ENCODE measurements at places on chromosomes 1 and 21.

GRCh38 chr1:31127266-31127665 is 61.7 kb upstream of the PUM1 start:
- DNase-seq: no peak

GRCh38 chr1:246218686-246219085 is 288.4 kb downstream of the SMYD3 start:
- DNase-seq: no peak

- DNase-seq: no peak
Measured at GRCh38 chr1:114345930-114346479, 165.0 kb downstream of the TRIM33 start.

GRCh38 chr1:111769517-111770146 is 13.9 kb downstream of the DDX20 start:
- DNase-seq: no peak

DNA sequence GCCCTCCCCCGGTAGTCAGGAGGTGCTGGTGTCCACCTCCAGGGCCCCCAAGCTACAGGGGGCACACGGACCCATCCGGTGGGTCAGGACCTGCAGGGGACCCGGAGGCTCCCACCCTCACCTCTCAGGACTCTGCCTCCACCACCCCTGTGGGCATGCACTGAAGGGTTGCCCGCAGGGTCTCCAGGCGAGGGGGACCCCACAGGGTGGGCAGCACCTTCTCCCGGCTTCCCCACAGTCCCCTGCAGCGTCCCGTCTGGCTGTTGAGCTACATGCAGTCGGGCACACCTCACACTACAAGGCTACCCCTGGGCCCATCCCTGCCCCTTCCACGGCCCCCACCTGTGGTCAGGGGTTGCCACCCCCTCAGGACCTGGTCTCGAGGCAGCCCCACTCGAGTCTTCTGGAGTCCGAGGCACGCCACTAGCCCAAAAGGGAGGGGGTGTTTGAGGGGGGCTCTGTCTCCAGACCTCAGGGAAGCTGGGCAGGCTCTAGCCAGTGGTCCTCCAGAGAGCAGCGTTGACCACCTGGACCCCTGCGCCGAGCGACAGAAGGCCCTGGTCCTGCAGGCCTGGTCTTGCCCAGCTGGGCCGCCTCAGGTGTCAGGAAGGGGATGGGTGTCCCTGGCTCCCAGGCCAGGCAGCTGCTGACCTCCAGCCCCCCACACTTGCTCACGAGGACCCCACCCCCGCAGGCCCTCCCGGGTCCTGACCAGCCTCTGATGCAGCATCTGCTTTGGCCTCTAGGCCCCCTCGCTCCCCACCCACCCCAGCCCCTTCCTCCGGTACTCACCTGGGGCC is 9.6 kb downstream of the PARS2 start:
- no peak for DNase-seq

GRCh38 chr1:22317231-22317919 is 134.3 kb upstream of the ZBTB40 start:
- no peak for DNase-seq

DNA sequence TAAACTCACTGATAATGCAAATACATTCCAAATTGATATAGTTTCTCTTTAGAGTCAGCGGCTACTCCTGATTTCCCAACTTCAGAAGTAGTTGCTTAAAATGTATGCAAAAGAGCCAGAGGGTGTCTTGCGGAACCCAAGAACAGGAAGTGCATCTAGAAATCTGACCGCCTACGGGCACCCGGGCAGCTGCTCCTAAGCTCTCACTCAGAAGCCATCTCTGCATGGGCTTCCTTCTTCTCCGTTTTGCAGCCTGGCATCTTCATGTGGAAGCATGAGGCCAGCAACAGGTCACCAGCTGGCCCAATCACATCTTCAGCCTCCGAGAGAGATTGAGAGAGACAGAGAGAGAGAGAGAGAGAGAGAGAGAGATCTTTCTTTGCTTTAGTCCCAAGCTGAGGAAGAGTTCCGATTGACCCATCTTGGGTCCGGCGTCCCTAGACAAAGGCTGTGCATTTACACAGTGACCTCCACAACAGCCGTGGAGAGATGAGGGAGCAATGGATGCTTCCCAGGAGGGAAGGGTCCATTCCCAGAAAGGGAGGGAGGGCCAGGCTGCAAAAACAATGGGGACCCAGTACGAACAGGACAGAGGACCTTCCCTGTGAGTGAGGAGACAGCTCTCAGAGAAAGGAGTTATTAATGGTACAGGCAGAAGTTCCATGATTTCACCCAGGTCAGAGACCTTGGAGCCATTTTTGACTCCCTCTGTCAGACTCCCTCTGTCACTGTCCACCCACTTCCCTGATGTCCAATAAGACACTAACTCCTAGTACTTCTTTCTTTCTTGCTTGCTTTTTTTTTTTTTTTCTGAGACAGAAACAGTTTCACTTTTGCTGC is 28.2 kb upstream of the SLC30A1 start:
- DNase-seq: no peak

DNA sequence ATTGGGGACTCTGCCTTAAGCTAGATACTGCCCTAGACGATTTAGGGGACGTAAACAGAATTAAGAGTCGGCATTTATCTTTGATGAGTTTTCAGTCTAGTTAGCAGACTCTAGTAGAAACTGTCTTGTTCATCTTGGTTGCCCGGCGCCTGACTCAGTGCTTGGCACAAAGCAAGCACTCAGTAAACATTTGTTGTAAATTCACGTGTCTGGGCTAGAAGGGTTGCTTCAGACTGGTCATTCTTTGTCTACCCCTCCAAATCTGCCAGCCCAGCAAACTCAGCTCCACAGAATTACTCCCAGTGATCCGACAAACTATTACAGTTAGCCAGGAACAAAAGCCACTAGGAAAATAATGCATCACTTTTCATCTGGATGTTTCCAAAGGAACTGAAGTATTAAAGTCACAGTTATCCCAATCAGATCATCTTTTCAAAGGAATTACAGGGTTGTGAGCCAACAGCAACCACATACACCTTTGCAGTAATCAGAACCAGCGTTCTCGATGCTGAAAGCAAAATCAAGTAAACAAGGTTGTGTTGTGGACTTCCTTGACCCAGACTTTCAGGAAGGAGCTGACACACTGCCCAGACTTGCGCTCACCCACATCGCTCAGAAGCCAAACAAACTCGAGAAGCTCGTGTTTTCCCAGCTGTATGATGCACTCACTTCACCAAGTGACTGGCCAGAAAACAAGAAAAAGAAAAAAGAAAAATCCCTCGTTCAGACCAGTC is 66.5 kb upstream of the GADD45A start:
- no peak for DNase-seq

DNA sequence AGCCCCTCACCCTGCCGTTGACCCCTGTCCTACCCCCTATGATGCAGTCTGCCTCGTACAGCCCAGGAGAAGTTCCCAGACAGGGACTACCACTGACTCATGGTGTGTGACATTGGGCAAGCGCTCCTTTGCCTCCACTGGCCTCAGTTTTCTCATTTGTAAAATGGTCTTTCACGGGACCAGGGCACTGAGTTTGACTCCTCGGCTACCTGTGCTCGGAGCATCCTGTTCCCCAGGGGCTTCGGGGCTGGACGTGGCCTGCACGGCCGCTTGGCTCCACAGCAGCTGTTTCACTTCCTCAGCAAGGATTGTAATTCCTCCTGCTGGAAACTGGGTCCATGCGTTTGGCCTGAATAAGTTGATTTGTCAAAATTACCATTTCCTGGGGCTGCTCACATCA is 277.3 kb downstream of the MATN1 start:
- no peak for DNase-seq

DNA sequence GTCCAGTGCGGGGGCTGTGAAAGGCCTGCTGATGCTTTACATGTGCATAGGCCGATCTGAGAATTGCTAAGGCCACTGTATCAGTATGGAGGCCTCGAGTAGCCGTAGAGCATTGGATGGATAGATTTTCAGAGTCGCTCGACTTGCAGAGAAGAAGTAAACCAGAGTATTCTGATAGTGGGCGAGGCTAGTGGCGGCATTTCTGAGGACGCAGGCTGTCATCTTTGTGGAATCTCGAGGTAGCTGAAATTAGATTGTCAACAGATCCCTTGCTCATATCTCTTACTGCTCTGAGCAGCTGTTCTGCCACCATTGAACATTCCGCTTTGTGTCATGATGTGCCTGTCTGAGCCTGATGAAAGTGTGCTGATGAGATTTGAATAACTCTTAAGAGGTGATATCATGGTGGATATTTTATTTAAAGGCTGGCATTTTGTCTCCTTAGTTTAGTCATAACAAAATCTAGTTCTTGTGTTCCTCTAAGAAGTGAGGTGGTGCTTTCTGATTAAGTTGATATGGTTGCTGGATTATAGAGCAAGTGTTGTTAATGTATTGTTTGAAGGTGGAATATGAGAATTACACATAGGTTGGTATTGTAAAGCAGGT is 1.5 kb downstream of the KIF1B start:
- DNase-seq: no peak

GRCh38 chr21:46667741-46668380 is 32.4 kb downstream of the PRMT2 start:
- no peak for DNase-seq

DNA sequence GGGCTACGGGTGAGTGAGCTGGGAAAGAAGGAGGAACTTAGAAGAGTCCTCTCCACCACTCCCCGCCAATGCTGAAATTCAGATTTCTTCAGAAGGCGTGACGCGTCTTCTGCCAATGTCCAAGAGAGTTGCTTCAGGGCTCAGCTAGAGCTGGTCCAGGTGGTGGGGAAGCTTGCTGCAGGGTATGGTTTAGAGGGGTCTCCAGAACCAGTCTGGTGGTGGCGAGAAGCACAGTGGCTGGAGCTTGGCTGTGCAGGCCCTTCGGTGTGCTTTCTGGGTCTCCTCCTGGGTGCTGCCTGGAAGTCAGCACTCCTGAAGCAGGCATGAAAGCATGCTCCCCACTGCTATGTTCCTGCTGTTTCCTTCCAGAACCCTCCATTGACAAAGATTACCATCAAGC is 387.2 kb downstream of the PTPRU start:
- no peak for DNase-seq

- no peak for DNase-seq
Measured at GRCh38 chr1:215636258-215636965, 69.3 kb downstream of the KCTD3 start.

- no peak for DNase-seq
Measured at GRCh38 chr1:31744165-31744888, 19.8 kb downstream of the ADGRB2 start.

GRCh38 chr1:8431019-8431418 is 113.1 kb downstream of the SLC45A1 start:
- DNase-seq: peak; percentile 8
